Endodermal cell (in vitro differentiated cells): ENCODE measurements at places on chromosomes 6 and 20. TPM values are rescaled to one million over a fixed set of nuclear protein-coding genes. Genes with fewer than 3 reads are reported as not detected.

Gene SLC17A3
- total RNA-seq = not detected in 2 replicates

DNA sequence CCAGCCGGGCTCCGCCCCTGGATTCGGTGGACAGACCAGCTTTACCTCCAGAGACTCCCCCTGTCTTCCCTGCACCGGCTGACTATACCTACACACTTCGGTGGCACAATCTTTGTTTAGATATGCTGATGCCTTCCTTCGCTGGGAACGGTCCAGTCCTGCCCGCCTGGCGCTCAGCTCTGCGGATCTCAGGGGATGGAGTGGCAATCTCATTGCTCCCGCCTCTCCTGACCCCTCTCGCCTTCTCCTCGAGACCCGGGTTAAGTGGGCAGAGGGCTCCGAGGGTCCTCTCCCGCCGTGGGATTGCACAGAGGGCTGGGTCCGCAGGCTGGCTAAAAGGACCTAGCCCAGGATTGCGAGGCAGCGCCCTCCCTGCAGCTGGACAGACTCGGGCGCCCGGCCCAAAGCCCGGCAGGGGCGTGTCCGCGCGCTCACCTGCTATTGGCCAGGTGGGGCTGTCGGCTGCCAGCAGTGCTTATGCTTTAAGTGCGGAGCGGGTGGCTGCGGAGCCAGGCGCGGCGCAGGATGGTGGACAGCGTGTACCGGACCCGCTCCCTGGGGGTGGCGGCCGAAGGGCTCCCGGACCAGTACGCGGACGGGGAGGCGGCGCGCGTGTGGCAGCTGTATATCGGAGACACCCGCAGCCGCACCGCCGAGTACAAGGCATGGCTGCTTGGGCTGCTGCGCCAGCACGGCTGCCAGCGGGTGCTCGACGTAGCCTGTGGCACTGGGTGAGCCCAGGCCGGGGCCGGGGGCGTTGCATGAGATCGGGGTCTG lies at the start of gene GNMT:
Gene GNMT (plus strand): TSS at position 512 of the 777 bp plus-strand sequence. CDS start 14 bp downstream, at position 526.
- peak within 1 kb of the TSS; percentile 83 for H3K4me3 ChIP-seq
- DNase-seq = peak; percentile 94
- no peak within 1 kb of the TSS for H3K27ac ChIP-seq
- no peaks in the 10 kb centered on the region for H3K4me1 ChIP-seq

Gene CST8
- not detected in 2 replicates for total RNA-seq

DNA sequence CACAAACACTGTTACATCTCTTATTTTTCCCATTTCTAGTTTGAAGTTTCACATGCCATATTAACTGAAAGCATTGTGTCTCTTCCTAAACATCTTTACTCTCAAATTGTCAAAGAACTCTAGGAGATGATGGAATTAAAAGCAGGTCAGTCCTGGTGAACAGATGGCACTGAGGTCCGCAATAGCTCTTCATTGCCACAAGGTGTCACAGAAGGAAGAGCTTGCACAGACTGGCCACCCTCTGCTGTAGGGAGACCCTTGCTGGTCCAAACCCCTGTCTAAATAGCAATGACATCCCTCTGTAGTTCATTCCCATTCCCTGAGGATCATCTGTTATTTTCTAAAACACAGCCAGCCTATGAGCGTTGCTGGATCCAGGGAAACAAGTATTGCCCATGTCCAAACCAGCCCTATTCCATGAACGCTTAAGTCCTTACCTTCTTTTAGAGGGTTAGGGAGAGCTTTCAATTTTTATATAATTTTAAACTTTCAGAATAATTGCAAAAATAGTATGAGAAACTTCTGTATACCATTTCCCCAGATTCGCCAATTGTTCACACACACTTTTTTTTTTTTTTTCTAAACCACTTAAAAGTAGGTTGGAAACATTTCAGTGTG lies 10.1 kb upstream of the HDAC2 start:
- H3K4me3 ChIP-seq = no peak overlapping the region
- H3K27me3 ChIP-seq = no peaks in the 10 kb centered on the region
- H3K4me1 ChIP-seq = no peaks in the 10 kb centered on the region
- DNase-seq = peak; percentile 75
- no peaks in the 10 kb centered on the region for H3K36me3 ChIP-seq
- no peak overlapping the region for H3K27ac ChIP-seq

DNA sequence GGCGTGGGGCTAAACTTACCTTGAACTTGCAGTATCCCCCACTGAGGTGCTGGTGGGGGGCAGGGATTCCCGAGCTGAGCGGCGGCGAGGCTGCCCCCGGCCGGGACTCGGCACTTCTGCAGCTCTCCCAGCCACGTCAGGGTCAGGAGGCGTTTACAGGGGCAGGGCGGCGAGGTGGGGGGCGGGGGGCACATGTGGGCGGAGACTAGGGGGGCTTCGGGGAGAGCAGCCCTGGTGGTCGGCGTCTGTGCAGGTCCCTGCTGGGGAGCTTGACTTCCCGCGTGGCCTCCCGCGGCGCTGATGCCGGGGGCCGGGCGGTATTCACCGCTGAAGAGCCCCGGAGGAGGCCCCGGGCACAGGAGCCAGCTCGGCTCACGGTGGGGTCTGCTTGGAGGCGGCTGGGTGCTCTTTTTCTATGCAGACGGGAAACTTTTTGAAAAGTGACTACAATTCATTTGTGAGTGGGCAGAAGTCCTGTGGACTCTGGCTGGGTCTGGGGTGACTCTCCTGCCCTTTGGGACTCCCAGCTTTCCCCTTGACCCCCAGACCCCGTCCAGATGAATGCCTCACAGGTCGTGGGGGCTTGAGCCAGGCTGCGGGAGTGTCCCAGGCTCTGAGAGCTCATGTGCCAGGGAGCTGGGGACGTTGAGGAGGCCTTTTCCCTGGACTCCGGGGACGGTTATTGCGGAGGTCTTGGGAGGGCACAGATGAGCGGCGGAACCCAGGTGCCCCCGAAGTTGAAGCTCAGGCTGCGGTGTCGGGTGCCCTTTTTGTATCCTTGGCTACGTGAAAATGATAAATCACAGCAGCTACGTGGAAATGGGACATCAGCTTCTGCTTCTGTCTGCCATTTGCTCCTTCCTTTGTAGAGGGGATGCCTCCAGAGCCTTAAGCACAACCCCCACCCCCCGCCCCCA lies 75.9 kb upstream of the GATA5 start:
- no peak overlapping the region for H3K27ac ChIP-seq
- H3K27me3 ChIP-seq = peaks cover 42% of the 10 kb centered on the region
- H3K4me1 ChIP-seq = no peaks in the 10 kb centered on the region
- H3K4me3 ChIP-seq = no peak overlapping the region
- H3K36me3 ChIP-seq = no peaks in the 10 kb centered on the region

DNA sequence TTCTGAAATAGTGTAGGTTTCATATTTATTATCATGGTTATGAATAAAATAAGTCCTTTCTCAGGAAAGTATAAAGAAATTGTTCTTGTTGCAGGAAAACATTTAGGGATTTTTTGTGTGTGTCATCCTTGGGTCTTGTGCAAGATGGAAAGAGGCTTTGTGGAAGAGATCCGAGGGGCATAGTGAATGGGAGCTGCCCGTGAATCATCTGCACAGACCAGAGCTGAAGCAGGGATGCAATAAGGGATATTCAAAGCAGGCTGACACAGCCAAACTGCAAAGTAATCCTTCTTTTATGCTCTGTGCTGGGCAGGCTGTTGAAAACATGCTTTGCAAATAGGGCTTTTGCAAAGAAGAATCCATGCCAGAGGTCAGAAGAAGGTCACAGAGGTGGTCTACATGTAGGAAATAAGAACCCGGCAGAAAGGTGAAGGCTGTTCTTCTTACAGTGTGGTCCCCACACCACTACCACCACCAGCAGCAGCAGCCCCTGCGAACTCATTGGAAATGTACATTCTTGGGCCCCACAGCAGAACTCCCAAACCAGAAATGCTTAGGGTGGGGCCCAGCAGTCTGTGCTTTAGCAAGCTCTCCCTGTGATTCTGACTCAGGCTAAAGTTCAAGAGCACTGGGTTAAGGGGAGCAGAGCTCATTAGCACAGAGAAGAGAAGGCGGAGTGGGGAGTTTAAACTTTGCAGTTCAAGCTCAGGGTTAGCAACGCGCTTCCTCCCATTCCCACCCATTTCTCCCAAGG lies 237.6 kb downstream of the QKI start:
- H3K27me3 ChIP-seq = no peaks in the 10 kb centered on the region
- H3K4me3 ChIP-seq = no peak overlapping the region
- H3K36me3 ChIP-seq = no peaks in the 10 kb centered on the region
- H3K27ac ChIP-seq = no peak overlapping the region

Gene TP53TG5
- 1.1 and 2.4 TPM in 2 replicates for total RNA-seq

GRCh38 chr6:79922018-79922417 lies 25.3 kb downstream of the ELOVL4 start:
- no peak overlapping the region for H3K4me3 ChIP-seq
- no peak overlapping the region for H3K27ac ChIP-seq
- H3K27me3 ChIP-seq = no peaks in the 10 kb centered on the region

- no peaks in the 10 kb centered on the region for H3K4me1 ChIP-seq
- no peaks in the 10 kb centered on the region for H3K36me3 ChIP-seq
- no peaks in the 10 kb centered on the region for H3K27me3 ChIP-seq
- DNase-seq = no peak
- no peak overlapping the region for H3K4me3 ChIP-seq
- no peak overlapping the region for H3K27ac ChIP-seq
These were observed 386.6 kb downstream of the NKAIN2 start for GRCh38 chr6:124190256-124190655.

GRCh38 chr6:26109772-26110171 lies 22.5 kb downstream of the HFE start:
- DNase-seq = no peak
- H3K27me3 ChIP-seq = no peaks in the 10 kb centered on the region
- no peak overlapping the region for H3K4me3 ChIP-seq
- H3K4me1 ChIP-seq = no peaks in the 10 kb centered on the region
- H3K27ac ChIP-seq = no peak overlapping the region

- H3K36me3 ChIP-seq = no peaks in the 10 kb centered on the region
- no peak overlapping the region for H3K4me3 ChIP-seq
- H3K4me1 ChIP-seq = no peaks in the 10 kb centered on the region
These were observed 26.2 kb downstream of the SLC16A10 start for GRCh38 chr6:111113336-111114086.

Gene SYNDIG1
- 3.8 and 5.5 TPM in 2 replicates for total RNA-seq

Gene MEP1A
- total RNA-seq = not detected in 3 replicates

- no peaks in the 10 kb centered on the region for H3K27me3 ChIP-seq
- DNase-seq = no peak
- H3K36me3 ChIP-seq = no peaks in the 10 kb centered on the region
- H3K4me1 ChIP-seq = no peaks in the 10 kb centered on the region
These were observed 712.1 kb upstream of the AGPAT4 start for GRCh38 chr6:161985876-161986423.

Gene PTCRA
- total RNA-seq = not detected in 3 replicates

GRCh38 chr6:156396068-156396771 lies 381.0 kb upstream of the ARID1B start:
- H3K36me3 ChIP-seq = no peaks in the 10 kb centered on the region
- H3K27ac ChIP-seq = no peak overlapping the region
- H3K27me3 ChIP-seq = no peaks in the 10 kb centered on the region
- no peaks in the 10 kb centered on the region for H3K4me1 ChIP-seq

GRCh38 chr6:133610227-133610840 lies 278.6 kb upstream of the TCF21 start:
- DNase-seq = no peak
- no peak overlapping the region for H3K27ac ChIP-seq
- H3K36me3 ChIP-seq = no peaks in the 10 kb centered on the region
- no peaks in the 10 kb centered on the region for H3K27me3 ChIP-seq

- no peaks in the 10 kb centered on the region for H3K4me1 ChIP-seq
- H3K27me3 ChIP-seq = no peaks in the 10 kb centered on the region
- no peak overlapping the region for H3K4me3 ChIP-seq
- H3K36me3 ChIP-seq = peaks cover 8% of the 10 kb centered on the region
- DNase-seq = peak; percentile 66
These were observed 86.4 kb upstream of the CLDN20 start for GRCh38 chr6:155177363-155177961.

- no peak overlapping the region for H3K27ac ChIP-seq
- no peaks in the 10 kb centered on the region for H3K36me3 ChIP-seq
- H3K4me1 ChIP-seq = no peaks in the 10 kb centered on the region
- no peaks in the 10 kb centered on the region for H3K27me3 ChIP-seq
These were observed 90.5 kb upstream of the TBX18 start for GRCh38 chr6:84854811-84855400.

GRCh38 chr6:122735582-122735981 lies 43.9 kb upstream of the FABP7 start:
- DNase-seq = no peak
- H3K4me1 ChIP-seq = no peaks in the 10 kb centered on the region
- H3K36me3 ChIP-seq = no peaks in the 10 kb centered on the region
- H3K4me3 ChIP-seq = no peak overlapping the region
- no peaks in the 10 kb centered on the region for H3K27me3 ChIP-seq
- H3K27ac ChIP-seq = no peak overlapping the region

Gene POM121L2
- 0.19 to 0.27 TPM (median 0.20 TPM) in 3 replicates for total RNA-seq
